ENCODE measurements at places on chromosomes 5 and 9.

- peak overlapping the region; percentile 92 for H3K27ac ChIP-seq
- H3K27me3 ChIP-seq = no peaks in the 10 kb centered on the region
- peak; percentile 77 for DNase-seq
- H3K36me3 ChIP-seq = peaks cover 43% of the 10 kb centered on the region
These were observed 910 bp downstream of the TRIM14 start for GRCh38 chr9:98117984-98118639.

GRCh38 chr5:59837071-59837470 lies 56.5 kb downstream of the PDE4D start:
- no peaks in the 10 kb centered on the region for H3K4me1 ChIP-seq
- no peak overlapping the region for H3K27ac ChIP-seq
- no peak for DNase-seq
- H3K36me3 ChIP-seq = no peaks in the 10 kb centered on the region

GRCh38 chr9:37229882-37230482 lies 109.6 kb downstream of the ZCCHC7 start:
- no peak for DNase-seq
- H3K36me3 ChIP-seq = peaks cover 8% of the 10 kb centered on the region
- H3K27ac ChIP-seq = no peak overlapping the region

DNA sequence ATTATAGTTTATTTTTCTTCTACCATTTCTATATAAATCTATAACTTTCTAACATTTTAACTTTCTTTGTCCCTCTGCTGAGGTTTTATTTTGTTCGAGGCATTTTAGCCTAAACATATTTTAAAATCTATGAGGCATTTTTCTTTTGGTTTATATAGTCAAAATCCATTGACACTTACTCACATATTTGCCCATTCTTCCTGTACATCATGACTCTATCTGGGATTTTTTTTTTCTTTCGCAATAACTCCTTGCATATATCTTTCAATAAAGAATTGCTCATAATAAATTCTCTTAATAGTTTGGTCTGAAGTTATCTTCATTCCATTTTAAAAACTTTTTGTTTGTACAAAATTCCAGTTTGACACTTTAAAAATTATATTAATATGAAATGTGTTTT lies 632.3 kb downstream of the TLE4 start:
- H3K4me1 ChIP-seq = no peaks in the 10 kb centered on the region
- DNase-seq = no peak
- H3K36me3 ChIP-seq = no peaks in the 10 kb centered on the region
- H3K27ac ChIP-seq = no peak overlapping the region

DNA sequence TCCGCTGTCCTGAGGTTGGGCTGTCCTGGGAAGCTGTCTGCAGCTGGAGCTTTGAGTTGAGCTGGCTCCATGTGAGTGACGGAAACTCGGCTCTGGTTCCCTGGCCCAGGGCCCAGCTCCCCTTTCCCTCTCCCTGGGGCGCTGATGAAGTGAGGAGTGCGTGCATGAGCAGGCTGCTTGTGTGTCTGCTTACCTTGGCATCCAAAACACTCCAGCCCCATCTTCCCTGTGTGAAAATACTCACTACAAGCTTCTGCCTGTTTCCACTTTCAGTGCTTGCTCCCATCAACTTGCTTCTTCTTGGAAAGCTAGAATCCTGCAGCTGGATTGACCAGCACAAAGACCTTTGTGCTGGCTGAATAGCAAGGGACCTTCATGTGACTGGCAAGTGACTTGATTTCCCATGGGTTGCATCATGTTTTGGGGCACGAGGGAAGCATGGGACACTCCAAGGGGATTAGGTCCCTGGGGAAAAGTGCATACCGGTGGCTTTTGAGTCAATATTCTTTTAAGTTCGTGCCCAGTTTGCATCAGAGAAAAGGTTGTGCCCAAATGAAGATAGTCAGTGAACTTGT lies 198.1 kb downstream of the GADD45G start:
- H3K4me1 ChIP-seq = no peaks in the 10 kb centered on the region
- H3K27ac ChIP-seq = no peak overlapping the region
- no peaks in the 10 kb centered on the region for H3K36me3 ChIP-seq
- H3K27me3 ChIP-seq = peaks cover 35% of the 10 kb centered on the region
- no peak for DNase-seq

DNA sequence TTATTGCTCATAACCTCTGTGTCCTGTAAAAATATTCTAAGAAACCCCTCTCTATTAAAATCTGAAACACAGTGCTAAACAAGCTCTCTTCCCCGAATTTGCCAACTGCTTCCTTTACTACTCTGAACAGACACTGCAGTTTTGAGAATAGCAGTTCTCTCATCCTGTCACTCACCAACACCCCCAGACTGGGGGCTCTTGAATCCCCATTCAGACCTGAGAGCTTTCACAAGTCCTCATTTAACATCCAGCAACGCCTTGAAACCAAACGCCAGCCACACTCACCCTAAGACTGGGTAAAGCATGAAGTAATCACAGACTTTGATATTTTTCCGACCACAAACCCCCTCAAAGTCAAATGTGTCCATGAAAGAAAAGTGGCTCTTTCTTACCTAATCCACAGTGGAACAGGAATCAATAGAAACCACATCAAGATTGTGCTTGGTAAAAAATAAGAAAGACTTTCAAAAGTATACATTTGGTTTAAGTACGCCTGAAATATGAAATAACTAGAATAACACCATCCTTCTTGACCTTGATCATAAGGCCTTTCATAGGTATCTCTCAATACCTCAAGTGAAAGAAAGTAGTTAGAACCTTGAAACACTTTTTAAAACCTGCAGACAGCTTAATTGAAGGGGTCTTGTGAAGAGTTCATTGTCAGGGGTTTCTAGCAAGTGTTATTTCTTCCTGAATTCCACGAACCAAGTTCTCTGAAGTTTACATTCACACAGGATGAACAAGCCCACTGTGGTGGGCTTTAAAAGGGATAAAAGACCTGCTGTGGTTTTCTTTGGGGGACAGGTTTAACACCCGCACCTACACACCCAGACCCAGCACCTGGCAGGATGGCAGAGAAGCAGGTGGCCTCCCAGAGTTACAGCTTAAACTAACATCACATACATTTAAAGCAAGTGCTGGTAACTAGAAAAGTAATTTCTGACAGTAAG lies 412.6 kb downstream of the MLLT3 start:
- peak overlapping the region; percentile 90 for H3K27ac ChIP-seq
- H3K4me3 ChIP-seq = peak overlapping the region; percentile 30
- H3K36me3 ChIP-seq = peaks cover 32% of the 10 kb centered on the region
- peaks cover 59% of the 10 kb centered on the region for H3K4me1 ChIP-seq
- DNase-seq = peak; percentile 94

DNA sequence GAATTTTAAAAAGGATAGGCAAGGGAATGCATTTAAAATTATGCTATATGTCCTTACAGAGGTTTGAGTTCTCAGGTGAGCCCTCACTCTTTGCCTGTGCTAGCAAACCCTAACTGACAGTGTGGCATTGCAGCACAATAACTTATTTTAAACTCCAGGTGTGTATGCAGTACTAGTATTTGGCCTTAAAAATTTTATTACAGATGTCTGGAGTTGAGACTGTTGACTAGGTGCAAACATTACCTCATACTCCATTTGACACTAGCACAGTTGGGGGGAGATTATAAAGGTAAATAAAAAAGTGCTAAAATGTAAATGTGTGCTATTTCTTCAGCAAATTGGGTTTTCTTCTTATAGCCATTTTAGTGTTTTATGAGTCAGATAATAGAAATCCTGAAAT lies 407.7 kb downstream of the SH3GL2 start:
- no peaks in the 10 kb centered on the region for H3K27me3 ChIP-seq
- no peak for DNase-seq
- H3K4me1 ChIP-seq = no peaks in the 10 kb centered on the region
- no peaks in the 10 kb centered on the region for H3K36me3 ChIP-seq
- no peak overlapping the region for H3K27ac ChIP-seq

DNA sequence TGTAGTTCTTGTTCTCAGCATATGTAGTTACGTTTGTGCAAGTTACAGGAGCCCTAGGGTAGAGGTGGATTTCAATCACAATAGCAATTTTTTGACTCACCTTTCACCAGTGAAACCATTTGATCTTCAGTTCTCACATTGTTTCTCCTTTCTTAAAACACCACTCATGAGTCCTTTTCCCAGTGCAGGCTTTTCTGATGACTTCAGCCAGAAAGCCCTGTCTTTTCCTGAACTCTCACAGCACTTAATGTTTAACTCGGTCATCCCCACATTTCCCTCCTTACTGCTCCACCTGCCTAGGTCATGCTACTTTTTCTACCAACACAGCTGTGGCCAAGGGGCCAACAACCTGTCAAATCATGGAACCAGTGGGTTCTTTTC lies 37.9 kb downstream of the ARHGEF28 start:
- no peaks in the 10 kb centered on the region for H3K36me3 ChIP-seq
- peaks cover 23% of the 10 kb centered on the region for H3K27me3 ChIP-seq
- H3K4me1 ChIP-seq = no peaks in the 10 kb centered on the region
- no peak overlapping the region for H3K4me3 ChIP-seq
- DNase-seq = no peak

- H3K4me1 ChIP-seq = peaks cover 39% of the 10 kb centered on the region
- no peak overlapping the region for H3K4me3 ChIP-seq
- H3K27me3 ChIP-seq = no peaks in the 10 kb centered on the region
- no peak for DNase-seq
- H3K36me3 ChIP-seq = peaks cover 4% of the 10 kb centered on the region
These were observed 54.6 kb downstream of the MARCHF3 start for GRCh38 chr5:126975796-126976195.

- no peaks in the 10 kb centered on the region for H3K27me3 ChIP-seq
- peaks cover 86% of the 10 kb centered on the region for H3K4me1 ChIP-seq
- H3K27ac ChIP-seq = peak overlapping the region; percentile 97
- H3K36me3 ChIP-seq = peaks cover 58% of the 10 kb centered on the region
- DNase-seq = no peak
These were observed 18.1 kb downstream of the FAM78A start for GRCh38 chr9:131258186-131258585.

DNA sequence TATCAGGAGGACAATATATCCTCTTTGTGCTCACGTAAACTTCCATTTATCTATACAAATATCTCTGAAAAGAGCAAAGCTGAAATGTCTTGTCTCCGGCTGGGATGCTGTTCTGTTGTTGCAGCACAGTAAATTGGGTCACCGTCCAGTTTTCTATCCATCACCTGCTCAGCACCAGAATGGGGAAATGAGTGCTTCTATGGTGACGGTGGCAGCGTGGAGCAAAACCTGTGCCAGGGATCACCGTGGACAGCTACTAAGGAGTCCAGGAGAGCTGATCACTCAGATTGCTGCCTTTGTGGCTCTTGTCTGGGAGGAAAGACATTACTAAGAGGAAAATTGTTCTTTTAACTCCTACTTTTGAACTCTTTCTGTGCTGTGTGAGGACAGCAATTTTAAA lies 531.6 kb downstream of the PSAT1 start:
- no peaks in the 10 kb centered on the region for H3K4me1 ChIP-seq
- no peaks in the 10 kb centered on the region for H3K27me3 ChIP-seq

GRCh38 chr9:87873607-87874303 lies 8.9 kb upstream of the SPATA31E1 start:
- no peak overlapping the region for H3K27ac ChIP-seq
- H3K36me3 ChIP-seq = no peaks in the 10 kb centered on the region
- peak; percentile 1 for DNase-seq
- H3K4me1 ChIP-seq = no peaks in the 10 kb centered on the region
- H3K4me3 ChIP-seq = no peak overlapping the region

- peaks cover 6% of the 10 kb centered on the region for H3K4me1 ChIP-seq
- no peaks in the 10 kb centered on the region for H3K27me3 ChIP-seq
- H3K27ac ChIP-seq = no peak overlapping the region
- H3K36me3 ChIP-seq = no peaks in the 10 kb centered on the region
- H3K4me3 ChIP-seq = no peak overlapping the region
- no peak for DNase-seq
These were observed 5.3 kb downstream of the GAPT start for GRCh38 chr5:58496488-58496887.

- H3K27me3 ChIP-seq = no peaks in the 10 kb centered on the region
- no peaks in the 10 kb centered on the region for H3K36me3 ChIP-seq
These were observed 408.9 kb upstream of the RGMB start for GRCh38 chr5:98364549-98364948.
